Effector memory CD8-positive, alpha-beta T cell (primary cell): ENCODE measurements at places on chromosomes 12 and 14.

DNA sequence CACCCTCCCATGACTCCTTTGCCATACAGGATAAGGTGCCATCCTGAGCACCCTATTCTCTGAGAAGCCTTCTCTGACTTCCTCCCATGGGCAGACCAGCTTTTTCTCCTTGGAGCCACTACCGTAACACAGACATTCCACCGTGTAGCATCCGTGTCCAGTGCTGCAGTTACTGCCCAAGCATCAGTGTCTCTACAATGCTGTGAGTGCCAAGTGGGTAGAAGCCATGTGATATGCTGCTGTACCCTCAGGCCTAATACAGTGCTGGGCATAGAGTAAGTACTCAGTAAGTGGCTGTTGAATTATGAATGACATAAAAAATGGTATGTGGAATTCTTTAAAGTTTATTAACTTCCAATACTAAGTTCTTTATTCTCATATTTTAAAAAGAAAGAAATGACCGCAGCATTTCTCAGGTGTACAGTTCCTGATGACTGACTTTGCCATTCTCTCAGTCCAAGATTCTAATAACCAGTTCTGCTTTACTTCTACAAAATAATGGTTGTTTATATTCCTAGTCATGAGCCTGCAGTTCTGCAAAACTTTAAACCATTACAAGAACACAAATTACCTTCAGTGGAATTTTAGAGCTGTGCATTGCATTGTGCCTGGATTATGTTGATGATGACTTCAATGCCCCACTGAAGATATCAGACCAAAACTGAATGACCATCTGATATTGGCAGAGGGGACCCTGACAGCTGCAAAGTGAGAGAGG lies 118.7 kb downstream of the RPAP3 start:
- no peak for DNase-seq

- DNase-seq, result peak; percentile 19
Measured at GRCh38 chr12:47941871-47942613, 21.4 kb upstream of the TMEM106C start.

DNA sequence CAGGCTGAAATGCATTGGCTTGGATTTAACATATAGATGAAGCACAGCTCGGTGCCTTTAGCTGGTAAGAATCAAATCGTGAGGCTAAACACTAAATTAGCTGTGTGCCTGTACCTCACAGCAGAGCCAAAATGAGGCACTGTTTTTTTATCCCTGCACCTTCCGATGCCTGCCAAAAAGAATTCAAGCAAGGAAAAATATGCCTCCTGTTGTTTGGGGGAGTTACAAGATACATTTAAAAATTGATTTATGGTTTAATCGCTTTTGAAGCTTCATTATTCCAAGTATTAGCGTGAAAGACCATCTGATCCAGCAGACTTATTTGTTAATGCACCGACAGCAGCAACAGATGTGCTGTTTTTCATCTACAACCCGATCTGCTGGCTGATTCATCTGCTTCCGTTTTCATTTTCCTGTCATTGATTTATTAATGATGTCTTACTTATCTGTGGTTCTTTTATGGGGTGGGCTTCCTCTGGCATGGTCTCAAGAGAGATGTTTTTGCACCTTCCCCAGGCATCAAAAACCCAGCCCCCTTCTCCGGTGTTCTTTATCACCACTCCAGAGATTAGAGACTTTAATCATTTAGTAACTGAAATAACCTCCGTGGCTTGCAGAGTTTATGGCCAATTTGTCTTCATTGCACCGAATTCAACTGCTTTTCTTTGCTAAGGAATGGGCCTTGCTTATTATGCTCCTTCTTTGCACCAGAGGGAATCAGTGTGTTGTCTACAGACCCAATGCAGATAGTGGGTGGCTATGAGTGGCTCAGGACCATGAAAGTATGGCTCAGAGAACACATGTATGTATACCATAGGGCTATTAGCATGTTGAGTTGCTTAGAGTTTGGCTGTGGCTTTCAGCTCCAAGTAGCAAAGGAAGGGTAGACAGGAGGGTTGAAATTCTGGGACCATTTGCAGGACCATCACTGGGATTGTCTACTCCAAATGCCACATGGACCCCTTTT lies 166.8 kb upstream of the TMEM260 start:
- DNase-seq, result no peak

DNA sequence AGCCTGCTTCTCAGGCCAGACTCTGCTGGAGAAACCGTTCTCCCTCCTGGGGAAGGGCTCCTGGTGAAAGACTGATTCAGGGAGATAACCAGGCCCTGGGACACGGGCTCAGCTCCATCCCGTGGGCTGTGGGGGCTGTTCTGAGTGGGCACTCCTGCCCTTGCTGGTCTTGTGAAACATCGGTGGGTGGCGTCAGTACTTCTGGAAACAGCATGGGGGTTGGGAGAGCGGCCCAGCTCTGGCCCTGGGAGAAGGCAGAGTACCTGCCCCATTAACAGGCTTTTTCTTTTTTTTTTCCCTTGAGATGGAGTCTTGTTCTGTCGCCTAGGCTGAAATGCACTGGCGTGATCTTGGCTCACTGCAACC lies 786 bp downstream of the SLC25A47 start:
- DNase-seq, result no peak

- DNase-seq, result no peak
Measured at GRCh38 chr12:46628176-46628575, 197.6 kb downstream of the SLC38A4 start.

DNA sequence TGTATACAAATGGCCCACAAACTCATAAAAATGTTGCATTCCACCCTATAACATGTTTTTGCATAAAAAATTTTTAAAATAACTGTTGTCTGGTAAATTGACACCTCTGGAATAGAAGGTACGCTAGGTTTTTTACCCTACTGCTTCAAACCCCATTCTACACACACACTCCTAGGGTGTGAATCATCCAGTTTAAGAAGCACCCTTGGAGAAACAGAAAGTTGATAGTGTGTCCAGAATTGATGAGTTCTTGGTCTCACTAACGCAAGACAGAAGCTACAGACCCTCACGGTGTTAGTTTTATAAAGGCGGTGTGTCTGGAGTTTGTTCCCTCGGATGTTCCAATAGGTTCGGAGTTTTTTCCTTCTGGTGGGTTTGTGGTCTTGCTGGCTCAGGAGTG lies 158.5 kb downstream of the KLRB1 start:
- DNase-seq, result no peak

- no peak for DNase-seq
Measured at GRCh38 chr12:80200414-80200813, 101.1 kb downstream of the OTOGL start.

- peak; percentile 55 for DNase-seq
Measured at GRCh38 chr12:92570056-92570753, 132.6 kb upstream of the PLEKHG7 start.
